ENCODE measurements at places on chromosomes 12 and 14.
A peak's percentile ranks its signal among the peaks of the same experiment; 100 is the strongest.

- peak overlapping the region; percentile 65 for H3K27ac ChIP-seq
- peaks cover 89% of the 10 kb centered on the region for H3K36me3 ChIP-seq
- no peak overlapping the region for H3K4me3 ChIP-seq
- DNase-seq: no peak
These were observed 185.3 kb upstream of the BCL2L14 start for GRCh38 chr12:11885261-11886038.

DNA sequence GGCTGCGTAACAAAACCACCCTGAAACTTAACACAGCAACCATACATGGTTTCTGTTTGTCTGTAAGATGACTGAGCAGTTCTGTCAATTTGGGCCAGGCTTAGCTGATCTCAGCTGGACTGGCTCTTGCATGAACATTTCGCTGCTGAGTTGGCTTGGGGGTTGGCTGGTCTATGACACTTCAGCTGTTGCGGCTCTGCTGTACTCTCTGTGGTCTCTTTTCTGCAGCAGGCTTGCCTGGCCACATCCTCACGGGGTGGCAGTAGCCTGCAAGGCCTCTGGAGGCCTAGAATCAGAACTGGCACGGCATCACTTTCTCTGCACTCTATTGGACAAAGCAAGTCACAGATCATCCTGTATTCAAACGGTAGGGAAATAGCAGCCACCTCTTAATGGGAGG lies 216.2 kb downstream of the BCL11B start:
- H3K27ac ChIP-seq: no peak overlapping the region
- H3K4me1 ChIP-seq: no peaks in the 10 kb centered on the region
- H3K36me3 ChIP-seq: no peaks in the 10 kb centered on the region
- no peak overlapping the region for H3K4me3 ChIP-seq

DNA sequence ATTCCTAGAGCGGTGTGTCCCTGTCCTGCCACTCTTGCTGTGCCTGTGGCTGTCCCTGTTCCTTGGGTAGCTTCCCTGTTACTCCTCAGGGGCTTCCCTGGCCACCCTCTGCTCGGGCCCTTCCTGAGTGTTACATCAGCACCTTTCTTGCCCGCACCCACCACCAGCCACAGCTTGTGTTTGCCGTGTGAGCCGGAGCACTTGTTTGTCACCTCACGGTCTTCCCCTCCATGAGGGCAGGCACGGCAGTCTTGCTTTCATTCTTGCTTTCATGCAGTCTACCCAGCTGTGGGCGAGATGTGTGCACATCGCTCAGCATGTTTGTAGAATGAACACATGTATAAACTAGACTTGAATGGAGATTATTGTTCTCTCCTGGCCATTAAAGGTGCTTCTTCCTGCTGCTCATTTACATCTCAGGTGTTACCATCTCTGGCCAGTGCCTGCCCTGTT lies 42.0 kb downstream of the TRAF3 start:
- H3K4me3 ChIP-seq: no peak overlapping the region
- H3K4me1 ChIP-seq: peaks cover 67% of the 10 kb centered on the region
- H3K27me3 ChIP-seq: no peaks in the 10 kb centered on the region
- DNase-seq: peak; percentile 81

GRCh38 chr12:31491841-31492598 lies 98.9 kb downstream of the DENND5B start:
- H3K27ac ChIP-seq: no peak overlapping the region
- peaks cover 11% of the 10 kb centered on the region for H3K36me3 ChIP-seq
- no peak for DNase-seq
- H3K4me3 ChIP-seq: no peak overlapping the region
- no peaks in the 10 kb centered on the region for H3K27me3 ChIP-seq

- peak overlapping the region; percentile 97 for H3K27ac ChIP-seq
- H3K4me1 ChIP-seq: peaks cover 37% of the 10 kb centered on the region
- H3K4me3 ChIP-seq: no peak overlapping the region
- H3K36me3 ChIP-seq: no peaks in the 10 kb centered on the region
- DNase-seq: no peak
These were observed 2.1 kb upstream of the NCOR2 start for GRCh38 chr12:124569375-124570148.

- no peak overlapping the region for H3K4me3 ChIP-seq
- H3K27ac ChIP-seq: no peak overlapping the region
These were observed 269.9 kb downstream of the ADAMTS20 start for GRCh38 chr12:43282106-43282505.

DNA sequence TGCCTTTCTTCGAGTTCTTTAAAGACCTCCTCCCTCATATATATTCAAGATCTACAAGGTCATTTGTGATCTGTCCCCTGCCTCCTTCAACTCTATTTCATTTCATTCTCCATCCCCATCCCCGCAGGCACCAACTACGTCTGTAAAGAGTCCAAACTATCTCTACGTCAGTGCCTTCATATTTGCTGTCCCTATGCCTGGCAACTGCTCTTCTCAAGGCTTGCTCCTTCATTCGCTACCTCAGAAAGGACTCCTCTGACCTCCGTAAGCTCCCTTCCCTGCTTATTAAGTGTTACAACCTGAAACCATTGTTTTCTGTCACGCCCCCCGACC lies 650 bp downstream of the LLPH start:
- peaks cover 36% of the 10 kb centered on the region for H3K36me3 ChIP-seq
- H3K27me3 ChIP-seq: no peaks in the 10 kb centered on the region
- H3K4me3 ChIP-seq: peak overlapping the region; percentile 91
- peaks cover 62% of the 10 kb centered on the region for H3K4me1 ChIP-seq
- no peak overlapping the region for H3K27ac ChIP-seq
- DNase-seq: no peak

- no peaks in the 10 kb centered on the region for H3K27me3 ChIP-seq
- no peaks in the 10 kb centered on the region for H3K36me3 ChIP-seq
- no peak overlapping the region for H3K4me3 ChIP-seq
- no peak for DNase-seq
- H3K27ac ChIP-seq: no peak overlapping the region
These were observed 12.5 kb upstream of the RCOR1 start for GRCh38 chr14:102579696-102580549.

DNA sequence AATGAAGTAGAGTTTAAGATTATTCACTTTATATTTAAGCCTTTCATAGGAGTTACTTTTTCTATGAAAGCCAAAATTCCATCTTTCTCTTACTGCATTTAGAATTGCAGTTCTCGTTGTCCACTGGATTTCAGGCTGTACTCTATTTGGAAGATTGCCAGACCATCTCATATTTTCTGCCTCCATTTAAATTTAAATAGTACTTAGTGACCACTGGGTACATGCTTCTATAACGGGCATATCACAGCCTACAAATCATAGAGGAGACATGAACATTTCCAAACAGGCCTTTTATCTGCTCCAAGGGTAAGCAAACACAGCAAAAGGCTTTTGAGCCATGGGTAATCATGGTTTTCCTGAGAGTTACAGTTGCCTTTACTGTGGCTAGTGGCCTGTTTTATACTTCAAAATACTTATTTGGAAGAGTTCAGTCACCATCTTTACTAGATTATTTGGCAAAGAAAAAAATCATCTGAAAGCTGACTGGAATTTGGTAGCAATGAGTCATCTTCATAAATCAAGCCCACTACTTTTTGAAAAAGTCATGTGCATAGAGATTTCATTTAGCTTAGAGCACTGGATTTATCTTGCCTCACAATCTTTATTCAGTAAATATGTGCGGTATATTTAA lies 15.7 kb downstream of the ANO6 start:
- no peaks in the 10 kb centered on the region for H3K27me3 ChIP-seq
- peaks cover 39% of the 10 kb centered on the region for H3K4me1 ChIP-seq
- no peak for DNase-seq
- peaks cover 12% of the 10 kb centered on the region for H3K36me3 ChIP-seq
- H3K4me3 ChIP-seq: no peak overlapping the region
- H3K27ac ChIP-seq: no peak overlapping the region
